CD4-positive, alpha-beta T cell (primary cell): ENCODE measurements at places on chromosomes 7 and 10.

GRCh38 chr7:44757311-44757710, 8.7 kb downstream of the ZMIZ2 start:
- no peak for DNase-seq

GRCh38 chr7:151235091-151235787, 3.0 kb downstream of the CHPF2 start:
- DNase-seq: no peak

- no peak for DNase-seq
These were observed 17.0 kb downstream of the ATE1 start for GRCh38 chr10:121910673-121911420.

DNA sequence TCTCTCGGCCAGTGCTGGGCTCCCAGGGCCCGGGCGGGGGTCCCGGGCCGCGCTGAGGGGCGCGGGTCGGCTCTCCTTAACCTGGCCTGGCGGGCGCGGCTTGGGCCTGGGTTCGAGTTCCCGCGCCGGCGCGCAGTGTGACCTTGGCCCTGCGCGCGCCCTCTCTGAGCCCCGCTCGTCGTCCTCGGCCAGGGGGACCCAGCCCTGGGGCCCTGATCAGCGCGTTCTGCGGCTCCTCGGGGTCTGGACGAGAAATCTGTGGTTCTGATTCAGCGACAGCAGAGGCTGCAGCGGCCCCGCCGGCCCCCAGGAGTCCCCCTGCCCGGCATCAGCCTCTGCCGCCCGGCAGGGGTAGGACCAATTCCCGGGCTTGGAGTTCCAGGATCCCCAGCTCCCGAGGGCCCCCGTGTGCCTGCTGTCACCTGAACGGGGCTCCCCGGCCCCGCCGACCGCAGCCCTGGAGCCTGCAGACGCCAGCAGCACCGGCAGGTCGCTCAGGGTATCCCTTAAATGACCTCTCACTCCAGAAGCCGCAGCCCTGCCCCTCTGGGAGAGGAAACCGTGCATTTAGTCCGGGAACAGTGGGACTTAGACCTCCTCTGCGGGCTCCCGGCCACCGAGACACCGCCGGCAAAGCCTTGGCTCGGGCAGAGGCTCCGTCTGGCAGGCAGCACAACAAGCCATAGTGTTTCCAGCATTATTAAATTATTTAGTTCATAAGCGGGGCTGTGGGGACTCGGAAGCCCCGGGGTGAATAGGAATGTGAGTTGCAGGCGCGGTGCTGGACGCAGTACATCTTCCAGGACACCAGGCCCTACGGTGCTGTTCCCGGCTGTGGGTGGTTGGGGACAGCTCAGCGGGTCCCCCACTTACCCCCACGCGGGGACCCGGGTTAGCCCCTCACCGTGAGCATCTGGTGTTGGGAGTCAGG, 572 bp downstream of the CHST12 start:
- no peak for DNase-seq

- DNase-seq: no peak
These were observed 143.0 kb downstream of the DIP2C start for GRCh38 chr10:546451-546850.

DNA sequence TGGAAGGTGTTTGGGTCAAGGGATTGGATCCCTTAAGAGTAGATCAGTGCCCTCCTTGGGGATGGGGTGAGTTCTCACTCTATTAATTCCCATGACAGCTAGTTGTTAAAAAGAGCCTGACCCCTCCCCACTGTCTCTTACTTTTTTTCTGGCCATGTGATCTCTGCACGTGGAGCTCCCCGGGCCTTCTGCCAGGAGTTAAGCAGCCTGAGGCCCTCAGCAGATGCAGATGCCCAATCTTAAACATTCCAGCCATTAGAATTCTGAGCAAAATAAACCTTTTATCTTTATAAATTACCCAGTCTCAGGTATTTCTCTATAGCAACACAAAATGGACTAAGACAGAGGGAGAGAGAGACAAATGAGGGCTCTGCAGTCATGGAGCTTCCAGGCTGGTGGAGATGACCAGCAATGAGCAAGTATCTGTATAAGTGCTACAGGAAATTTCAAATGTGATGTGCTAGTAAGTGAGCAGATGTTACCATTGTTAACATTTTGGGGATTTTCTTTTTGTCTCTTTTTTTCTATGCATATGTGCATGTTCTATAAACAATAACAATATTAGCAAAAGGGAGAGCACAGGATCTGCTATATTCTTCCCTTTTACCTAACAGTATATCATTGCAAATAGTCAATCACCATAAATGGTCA, 26.7 kb downstream of the PLPP4 start:
- DNase-seq: no peak

DNA sequence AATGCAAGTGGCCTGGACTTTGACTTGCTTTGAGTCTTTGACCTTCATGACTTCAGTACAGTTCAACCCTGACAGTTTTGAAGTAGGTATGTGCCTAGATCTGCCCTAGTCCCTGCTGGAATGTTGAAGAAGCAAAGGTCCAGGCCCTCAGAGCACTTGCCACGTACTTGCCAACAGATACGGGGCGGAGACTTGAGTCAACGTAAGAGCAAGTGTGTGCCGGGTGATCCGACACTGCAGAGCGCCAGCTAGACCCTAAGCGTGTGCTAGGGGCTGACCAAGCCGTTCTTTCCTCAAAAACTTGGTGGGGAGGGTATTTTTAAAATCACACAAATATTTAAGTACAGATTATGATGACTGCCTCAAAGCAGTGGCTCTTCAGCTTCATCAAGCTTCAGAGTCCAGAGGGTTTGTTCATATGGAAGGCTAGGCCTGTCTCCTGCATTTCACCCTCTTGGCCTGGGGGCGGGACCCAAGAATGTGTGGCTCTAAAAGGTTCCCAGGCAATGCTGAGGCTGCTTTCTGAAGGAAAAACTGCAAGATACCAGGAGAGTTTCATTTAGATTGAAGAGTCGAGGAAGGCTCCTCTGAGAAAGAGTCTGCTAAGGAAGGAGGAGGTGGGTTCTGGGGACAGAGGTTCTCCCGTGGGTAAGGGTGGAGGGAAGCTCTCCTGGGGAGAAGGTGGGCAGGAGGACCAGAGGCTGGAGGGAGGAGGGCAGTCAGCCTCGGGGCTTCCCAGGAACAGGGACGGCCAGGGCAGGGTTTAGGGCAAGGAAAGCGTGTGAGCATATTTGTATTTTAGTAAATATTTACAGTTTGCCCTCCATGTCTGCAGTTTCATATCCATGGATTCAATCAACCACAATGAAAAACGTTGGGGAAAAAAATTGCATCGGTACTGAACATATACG, 160.3 kb downstream of the EGFR start:
- DNase-seq: no peak

DNA sequence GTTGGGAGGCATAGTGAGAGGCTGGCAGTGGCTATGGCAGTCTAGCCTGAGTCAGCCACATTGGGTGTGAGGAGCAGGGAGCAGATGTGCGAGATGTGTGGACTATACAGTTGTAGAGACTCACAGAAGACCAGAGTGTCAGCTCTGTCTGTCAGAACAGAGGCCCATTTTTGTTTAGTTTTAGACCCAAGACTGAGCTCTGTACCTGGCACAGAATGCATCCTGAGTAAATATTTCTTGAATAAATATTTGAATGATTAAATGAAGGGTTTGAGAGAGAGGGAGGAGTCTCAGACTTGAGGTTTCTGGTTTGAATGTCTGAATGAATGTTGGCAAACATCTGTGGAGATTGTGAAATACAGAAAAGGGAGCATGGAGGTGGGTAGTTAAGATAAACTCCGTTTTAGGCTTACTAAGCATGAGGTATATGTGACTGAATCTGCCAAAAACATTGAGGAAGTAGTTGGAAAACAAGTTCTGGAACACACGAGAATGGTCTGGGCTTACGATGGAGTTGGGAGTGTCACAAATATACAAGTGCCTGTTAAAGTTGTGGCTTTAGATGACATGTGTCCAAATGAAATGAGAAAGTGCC, 3.6 kb downstream of the SEC23IP start:
- DNase-seq: no peak

GRCh38 chr10:132961420-132961786, 19.0 kb upstream of the CFAP46 start:
- DNase-seq: no peak

GRCh38 chr7:118183428-118183785, 557 bp upstream of the LSM8 start:
- DNase-seq: no peak

- DNase-seq: no peak
These were observed 71.6 kb downstream of the PLCE1 start for GRCh38 chr10:94065362-94065761.

GRCh38 chr7:130904031-130904757, 170.2 kb upstream of the KLF14 start:
- no peak for DNase-seq

GRCh38 chr7:12139416-12139815, 71.7 kb upstream of the TMEM106B start:
- DNase-seq: no peak

GRCh38 chr7:98420966-98421612, 20.2 kb upstream of the BAIAP2L1 start:
- peak; percentile 76 for DNase-seq

DNA sequence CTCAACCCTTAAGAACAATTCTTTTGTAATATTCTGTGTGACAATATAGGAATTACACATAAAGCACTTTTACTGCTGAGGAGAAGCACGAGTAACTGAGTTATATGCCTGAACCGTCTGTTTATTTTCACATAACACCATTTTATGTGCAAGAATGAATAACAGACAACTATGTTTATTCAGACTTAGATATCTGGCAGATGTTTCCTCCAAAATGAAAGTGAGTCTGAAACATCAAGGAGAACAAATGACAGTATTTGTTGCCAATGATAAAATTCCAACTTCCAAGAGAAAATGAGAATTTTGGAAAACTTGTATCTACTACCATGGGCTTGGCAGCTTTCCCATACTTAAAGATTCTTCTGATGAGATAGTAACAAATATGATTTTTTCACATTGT, 51.4 kb downstream of the DNMBP start:
- DNase-seq: no peak

GRCh38 chr10:13518076-13518692, 10.6 kb downstream of the BEND7 start:
- DNase-seq: no peak

- no peak for DNase-seq
These were observed 1220.8 kb downstream of the TYW1 start for GRCh38 chr7:68217426-68217825.

- DNase-seq: no peak
These were observed 113.5 kb downstream of the SORBS1 start for GRCh38 chr10:95447685-95448084.

GRCh38 chr7:103120362-103120761, 28.5 kb downstream of the NAPEPLD start:
- no peak for DNase-seq
